ENCODE measurements at places on chromosomes 1 and 21.
A peak's percentile ranks its signal among the peaks of the same experiment; 100 is the strongest.

- no peak for DNase-seq
Observed at GRCh38 chr1:82710091-82710490, 909.4 kb downstream of the ADGRL2 start.

GRCh38 chr1:147497826-147498225, 43.5 kb upstream of the BCL9 start:
- DNase-seq, result no peak

DNA sequence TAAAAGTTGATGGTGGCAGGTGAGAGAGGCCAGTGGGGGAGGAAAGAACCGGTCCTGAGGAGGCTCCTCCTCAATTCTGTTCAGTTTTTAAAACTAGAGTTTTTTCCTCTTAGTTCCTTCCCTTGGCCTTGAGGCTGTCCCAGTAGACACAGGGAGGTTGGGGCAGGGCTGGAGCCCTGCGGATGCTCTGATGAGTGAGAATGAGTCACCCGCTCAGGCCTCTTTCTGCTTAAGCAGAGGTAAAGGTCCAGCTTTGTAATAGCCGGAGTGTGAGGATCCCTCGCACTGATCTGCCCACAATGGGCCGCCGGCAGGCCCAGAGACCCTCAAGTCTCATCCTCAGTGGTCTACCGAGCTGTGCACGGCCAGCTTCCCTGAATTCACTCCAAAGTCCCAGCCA, 49.6 kb upstream of the IRF2BP2 start:
- no peak for DNase-seq

DNA sequence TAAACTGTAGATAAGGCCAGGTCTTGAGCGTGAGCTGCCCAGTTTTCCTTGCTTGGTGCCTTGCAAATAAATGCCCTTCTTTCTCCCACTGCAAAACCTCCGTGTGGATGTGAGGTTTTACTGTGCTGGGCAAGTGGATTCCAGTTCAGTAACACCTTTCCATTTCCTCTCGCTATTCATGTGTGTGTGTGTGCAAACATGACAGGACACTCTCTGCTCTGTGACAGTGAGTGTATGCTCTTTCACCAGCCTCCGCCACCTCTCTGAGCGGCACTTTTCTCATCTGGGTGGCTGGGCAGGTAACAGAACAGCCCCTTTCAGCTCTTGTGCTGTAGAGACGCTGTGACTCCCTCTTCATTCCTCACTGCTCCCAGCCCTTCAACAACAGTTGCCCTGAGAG, 23.9 kb downstream of the CNIH3 start:
- no peak for DNase-seq

- no peak for DNase-seq
Observed at GRCh38 chr1:202018468-202019234, 8.3 kb downstream of the ELF3 start.

DNA sequence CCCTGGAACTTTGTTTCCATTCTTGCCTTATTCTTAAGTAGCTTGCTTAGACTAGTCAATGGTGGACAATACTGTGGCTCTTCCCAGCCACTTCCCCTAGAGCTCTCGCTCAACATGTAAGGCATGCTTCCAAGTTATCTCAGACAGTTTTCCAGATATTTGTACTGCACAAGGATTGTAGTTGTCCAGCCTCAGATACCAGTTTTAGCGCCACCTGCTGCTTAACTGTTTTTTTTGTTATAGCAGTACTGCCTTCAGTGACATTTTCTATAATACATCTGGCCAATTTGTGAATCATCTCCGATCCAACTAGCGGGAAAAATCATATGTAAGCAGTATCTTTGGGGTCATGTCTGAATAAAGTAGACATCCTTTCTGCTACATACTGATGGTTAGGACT, 346.7 kb upstream of the ADGRL4 start:
- DNase-seq, result no peak

GRCh38 chr1:219917851-219918466, 10.4 kb downstream of the SLC30A10 start:
- DNase-seq, result no peak

GRCh38 chr1:238281418-238281817, 390.7 kb upstream of the ZP4 start:
- no peak for DNase-seq

- no peak for DNase-seq
Observed at GRCh38 chr1:7281821-7282220, 489.3 kb upstream of the VAMP3 start.

GRCh38 chr1:241156231-241156965, 200.6 kb downstream of the RGS7 start:
- DNase-seq, result no peak

- no peak for DNase-seq
Observed at GRCh38 chr1:182092336-182092735, 30.8 kb upstream of the ZNF648 start.

DNA sequence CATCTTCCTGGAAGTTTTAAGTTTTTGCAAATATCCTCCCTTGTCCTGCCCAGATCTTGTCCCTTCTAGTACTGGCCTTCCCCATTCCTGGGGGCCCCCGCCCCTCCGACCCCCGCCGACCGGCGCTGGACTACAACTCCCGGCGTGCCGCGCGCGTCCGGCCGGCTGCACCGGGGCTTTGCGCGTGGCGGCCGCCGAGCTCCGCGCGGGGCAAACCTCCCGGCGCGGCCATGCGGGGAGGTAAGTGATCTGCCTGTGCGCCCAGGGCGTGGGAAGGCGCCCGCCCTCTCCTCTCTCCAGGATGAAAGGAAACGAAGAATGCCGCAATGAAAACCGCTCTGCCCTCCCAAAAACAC, 3.2 kb upstream of the SAMD13 start:
- no peak for DNase-seq

DNA sequence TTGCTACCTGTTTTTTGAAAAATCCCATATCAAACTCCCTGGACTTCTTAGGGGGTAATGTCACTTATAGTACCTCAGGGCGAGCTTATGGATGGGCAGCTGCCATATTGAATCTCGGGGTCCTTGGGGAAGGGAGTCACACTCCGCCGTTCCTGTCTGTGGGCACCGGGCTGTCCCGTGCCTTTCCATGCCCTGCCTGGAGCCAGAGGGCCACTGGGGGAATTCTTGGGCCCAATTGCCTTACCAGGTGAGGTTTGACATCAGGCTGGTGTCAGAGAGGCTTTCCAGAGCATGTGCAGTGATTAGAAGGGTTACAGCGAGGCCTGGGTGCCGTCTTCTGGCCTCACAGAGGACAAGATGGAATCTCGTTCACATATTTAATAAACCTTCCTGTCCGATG, 28.8 kb downstream of the QSOX1 start:
- DNase-seq, result no peak

- DNase-seq, result no peak
Observed at GRCh38 chr21:43697758-43698643, 20.9 kb upstream of the PDXK start.

- no peak for DNase-seq
Observed at GRCh38 chr1:173864179-173864867, 3.5 kb downstream of the GAS5 start.

- DNase-seq, result no peak
Observed at GRCh38 chr1:45275054-45275453, 51.6 kb upstream of the HPDL start.

- peak; percentile 79 for DNase-seq
Observed at GRCh38 chr1:23790696-23791515, at the start of gene LYPLA2. Gene LYPLA2 (plus strand): TSS chr1:23791145. CDS start chr1:23792683, 1,538 bp downstream.

DNA sequence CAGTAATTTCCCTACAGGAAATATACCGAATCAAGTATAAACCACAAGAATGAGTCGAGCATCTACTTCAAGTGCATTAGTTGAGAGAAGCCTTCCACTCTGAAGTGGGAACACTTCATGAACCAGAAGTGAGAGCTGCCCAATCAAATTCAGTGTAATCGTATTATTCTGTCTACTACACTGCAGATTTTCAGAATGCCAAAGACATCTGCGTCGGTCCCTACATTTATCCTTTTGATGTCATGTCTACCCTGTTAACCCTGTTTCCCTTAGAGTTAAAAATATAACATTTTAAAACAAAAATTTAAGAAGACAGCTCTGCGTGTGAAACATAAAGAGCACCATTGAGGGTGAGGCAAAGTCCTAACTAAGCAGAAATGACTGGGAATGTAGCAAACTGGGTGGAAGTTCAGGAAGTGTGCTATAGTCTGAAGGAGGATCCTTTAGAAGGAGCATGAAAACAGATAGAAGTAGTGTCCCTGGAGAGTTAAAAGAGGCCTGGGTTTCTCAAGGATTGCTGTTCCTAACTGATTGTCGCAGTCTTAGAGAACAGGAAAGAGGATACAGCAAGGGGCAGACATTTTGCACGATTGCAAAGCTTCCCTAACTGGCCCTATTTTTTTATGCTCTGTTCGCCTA, 291.2 kb downstream of the PTPRC start:
- DNase-seq, result no peak

GRCh38 chr1:47216278-47217059, 15.6 kb downstream of the TAL1 start:
- no peak for DNase-seq

- DNase-seq, result no peak
Observed at GRCh38 chr1:205689479-205689878, 9.2 kb upstream of the SLC45A3 start.

GRCh38 chr1:247747616-247748015, 325 bp downstream of the OR14A2 start:
- DNase-seq, result no peak

DNA sequence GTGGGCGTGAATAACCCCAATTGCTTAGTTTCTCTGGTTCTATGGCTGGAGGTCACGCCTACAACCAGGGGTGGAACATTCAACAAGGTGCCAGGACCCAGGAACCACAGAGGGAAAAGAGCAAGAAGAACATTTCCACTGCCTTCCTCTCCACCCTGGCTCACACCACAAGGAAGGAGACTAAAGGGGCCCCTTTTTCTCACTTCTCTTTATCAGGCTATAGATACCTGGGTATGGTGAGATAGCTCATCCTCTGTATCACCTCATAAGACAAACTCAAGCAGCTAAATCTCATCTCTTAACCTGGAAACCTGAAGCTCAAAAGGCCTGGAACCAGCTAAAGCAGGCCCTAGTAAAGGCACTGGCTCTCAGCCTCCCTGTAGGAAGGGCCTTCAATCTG, 438.8 kb upstream of the OLFM3 start:
- no peak for DNase-seq

DNA sequence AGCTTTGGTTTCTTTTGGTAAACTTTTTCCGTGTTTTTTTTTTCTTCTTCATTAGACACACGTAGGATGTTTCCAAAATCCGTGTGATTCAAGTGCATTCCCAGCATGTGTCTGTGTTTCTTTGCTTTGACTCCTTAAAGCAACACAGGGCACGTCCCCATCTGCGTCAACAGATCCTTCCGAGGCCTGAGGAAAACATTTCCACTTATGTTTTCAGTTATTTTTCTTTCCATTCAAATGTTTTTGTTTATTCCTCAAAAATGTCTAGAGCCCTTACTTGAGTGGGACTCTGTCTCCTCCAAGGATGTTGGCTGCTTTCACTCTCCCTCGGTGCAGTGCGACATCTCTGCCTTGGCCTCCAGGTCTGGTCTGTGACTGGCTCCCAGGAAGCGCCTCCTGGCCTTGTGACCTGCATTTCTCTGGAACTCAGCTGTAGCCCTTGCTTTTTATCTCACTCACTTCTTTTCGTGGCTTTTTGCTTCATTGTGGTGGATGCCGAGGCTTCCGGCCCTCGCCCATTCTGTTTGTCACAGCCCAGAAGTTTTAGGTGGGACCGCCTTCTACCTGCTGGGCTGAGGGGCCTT, 31.3 kb upstream of the SLC19A1 start:
- DNase-seq, result no peak

- no peak for DNase-seq
Observed at GRCh38 chr1:83060221-83060620, 938.7 kb downstream of the TTLL7 start.

DNA sequence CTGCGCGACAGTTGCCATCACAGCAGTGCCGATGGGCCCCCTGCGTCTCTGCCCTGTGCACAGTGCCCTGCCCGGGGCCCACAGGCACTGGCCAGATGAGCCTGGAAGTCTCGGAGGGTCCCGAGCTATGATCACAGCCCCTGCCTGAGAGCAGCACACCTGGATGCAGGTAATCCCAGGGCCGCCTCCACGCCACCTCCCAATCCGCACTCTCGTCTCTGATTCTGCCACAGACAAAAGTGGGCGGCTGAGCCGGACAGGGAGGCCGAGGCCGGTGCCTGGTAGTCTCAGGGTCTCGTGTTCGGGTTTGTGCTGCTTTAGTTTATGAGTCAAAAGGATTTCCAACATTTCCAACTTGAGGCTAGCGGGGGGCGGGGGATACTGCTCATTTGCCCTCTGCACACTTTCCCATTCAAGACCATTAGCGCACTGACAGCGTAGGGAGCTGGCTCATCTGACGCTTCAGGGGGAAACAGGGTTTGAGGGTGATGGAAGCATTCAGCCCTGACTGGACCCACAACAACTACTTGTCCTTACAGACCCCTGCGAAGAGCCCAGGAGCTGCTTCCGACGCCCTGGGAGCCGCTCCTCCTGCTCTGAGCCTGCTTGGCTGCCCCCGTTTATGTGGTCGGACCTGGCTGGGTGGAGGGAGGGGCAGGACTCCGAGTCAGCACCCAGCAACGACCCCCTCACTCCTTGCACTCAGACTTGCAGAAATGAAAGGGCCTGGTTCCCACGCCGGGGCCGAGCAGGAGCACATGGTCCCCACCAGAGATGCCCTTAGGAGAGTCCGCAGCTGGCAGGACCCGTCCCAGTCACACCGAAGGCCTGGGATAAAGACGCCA, 1.8 kb upstream of the TTC34 start:
- no peak for DNase-seq

DNA sequence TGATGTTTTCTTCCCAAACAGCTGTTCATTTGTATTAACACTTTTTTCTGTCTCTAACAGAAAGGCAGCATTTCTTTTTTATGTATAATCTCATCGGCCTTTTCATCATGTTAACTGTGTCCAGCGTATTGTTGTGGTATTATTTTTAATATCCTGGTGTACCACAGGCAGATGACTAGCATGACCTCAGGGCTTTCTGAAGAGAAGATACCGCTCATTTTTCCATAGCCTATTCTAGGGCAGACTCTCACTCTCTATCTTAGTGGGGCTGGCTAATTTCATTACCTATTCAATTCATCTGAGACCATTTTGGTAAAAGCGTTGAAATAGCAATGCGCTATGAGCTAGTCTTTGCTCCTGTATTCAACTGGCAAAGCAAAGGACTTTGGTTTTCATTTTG, 209.9 kb downstream of the SDCCAG8 start:
- no peak for DNase-seq

- no peak for DNase-seq
Observed at GRCh38 chr21:43956019-43956669, 56.0 kb upstream of the TRAPPC10 start.

DNA sequence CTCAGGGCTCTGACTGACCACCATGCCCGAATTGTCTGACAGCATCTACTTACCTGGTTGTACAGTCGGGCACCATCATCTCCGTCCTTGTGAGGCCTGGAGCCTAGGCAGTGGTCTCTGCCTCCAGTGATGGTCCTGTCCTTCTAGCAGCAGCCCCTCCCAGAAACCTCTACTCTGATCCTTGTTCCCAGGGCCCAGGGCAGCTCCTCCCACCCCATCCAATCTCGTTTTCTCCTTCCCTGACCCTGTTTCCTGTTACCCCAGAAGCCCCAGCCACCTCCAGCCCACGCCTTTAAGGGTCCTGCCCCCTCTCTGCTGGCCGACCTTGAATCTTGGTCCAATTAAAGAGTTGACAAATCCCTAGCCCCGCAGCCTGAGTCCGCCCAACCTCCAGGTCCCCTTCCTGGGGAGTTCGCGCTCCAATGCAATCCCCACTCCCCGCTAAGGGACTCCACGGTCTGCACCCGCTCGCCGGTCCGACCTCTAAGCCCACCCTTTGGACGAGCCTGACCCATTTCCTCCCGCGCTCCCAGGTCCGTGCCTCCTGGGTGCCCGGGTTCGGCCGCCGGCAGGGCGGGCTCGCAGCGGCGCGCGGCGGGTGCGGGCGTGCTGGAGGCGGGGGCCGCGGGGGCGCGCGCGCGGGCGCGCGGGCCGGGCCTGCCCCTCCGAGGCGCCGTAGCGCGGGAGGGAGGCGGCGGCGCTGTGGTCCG, at the start of gene B4GALT2:
TSS of gene B4GALT2 (plus strand) at position 660 of the 710 bp plus-strand sequence. CDS start 1,951 bp downstream, outside the sequence.
- DNase-seq, result no peak
